Activated CD8-positive, alpha-beta memory T cell treated with anti-CD3 and anti-CD28 coated beads for 48 hours (primary cell): ENCODE measurements at places on chromosomes 4 and X.

GRCh38 chr4:38082021-38082420 is 121.8 kb downstream of the PTTG2 start:
- DNase-seq: no peak

- no peak for DNase-seq
Measured at GRCh38 chr4:81084029-81084428, 53.5 kb downstream of the BMP3 start.

DNA sequence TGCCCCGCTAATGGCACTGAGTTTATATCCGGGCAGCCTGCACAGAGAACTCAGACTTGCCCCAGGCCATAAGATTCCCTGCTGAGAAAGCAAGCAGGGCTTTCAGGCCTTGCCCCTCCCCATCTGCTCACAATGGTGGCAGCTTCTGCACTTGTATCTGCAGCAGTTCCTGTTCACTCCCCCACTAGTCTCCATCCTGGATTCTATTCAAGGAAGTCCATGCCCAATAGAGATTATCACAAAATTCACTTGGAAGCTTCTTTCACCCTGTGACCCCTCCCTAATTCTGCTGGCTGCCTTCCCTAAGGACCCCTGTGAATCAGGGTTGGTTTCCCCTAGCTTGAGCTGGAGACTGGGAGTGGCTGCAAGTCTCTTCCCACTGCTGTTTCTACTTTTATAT is 34.5 kb upstream of the UCP1 start:
- DNase-seq: no peak

- DNase-seq: no peak
Measured at GRCh38 chrX:46814966-46815365, 21.9 kb upstream of the RP2 start.

- no peak for DNase-seq
Measured at GRCh38 chr4:6085028-6085690, 66.9 kb upstream of the C4orf50 start.

GRCh38 chr4:109410226-109410625 is 23.4 kb upstream of the SEC24B start:
- DNase-seq: no peak

DNA sequence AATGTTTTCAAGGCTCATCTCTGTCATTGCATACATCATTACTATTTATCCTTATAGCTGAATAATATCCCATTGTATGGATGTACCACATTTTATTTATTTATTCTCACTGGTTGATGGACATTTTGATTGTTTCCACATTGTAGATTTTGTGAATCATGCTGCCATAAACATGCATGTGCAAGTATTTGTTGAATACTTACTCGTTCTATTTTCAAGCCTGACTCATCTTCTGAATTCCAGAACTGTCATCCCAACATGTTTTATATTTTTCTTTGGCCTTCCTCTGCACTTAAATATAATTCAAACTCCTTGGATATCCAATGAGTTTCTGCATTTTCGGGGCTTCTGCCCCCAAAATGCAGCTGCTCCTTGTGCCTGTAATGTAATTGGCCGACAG is 77.6 kb downstream of the MXRA5 start:
- DNase-seq: no peak

- DNase-seq: no peak
Measured at GRCh38 chrX:20529301-20529700, 262.6 kb upstream of the RPS6KA3 start.

GRCh38 chrX:10356979-10357378 is 200.2 kb downstream of the CLCN4 start:
- no peak for DNase-seq

- no peak for DNase-seq
Measured at GRCh38 chrX:109874548-109874947, 128.4 kb upstream of the TMEM164 start.

DNA sequence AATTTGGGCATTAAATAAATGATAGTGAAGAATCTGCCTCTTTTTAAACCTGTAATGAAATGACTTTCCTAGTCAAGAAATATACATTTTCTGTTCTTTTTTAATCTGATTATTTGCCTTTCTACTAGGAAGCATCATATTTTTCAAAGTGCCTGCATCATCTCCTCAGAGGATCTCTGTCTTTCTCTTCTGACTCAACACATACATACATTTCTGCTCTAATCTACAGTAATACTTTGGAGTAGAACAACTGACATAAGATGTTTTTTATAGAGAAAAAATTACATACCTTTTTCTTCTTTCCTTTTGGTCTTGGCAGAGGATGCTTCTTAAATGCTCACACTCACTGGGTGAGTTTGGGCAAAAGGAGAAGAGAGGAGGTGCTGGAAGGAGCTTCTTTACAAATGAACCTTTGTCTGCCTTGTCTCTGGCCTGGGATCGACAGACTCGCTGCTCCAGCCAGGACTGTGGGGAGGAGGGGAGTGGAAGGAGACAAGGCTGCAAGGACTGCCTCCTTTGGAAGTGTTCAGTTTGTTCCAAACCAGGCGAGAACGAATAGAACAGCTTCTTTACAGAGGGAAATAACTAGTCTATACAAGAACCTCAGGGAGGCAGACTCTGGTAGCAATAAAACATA is at the start of gene SCRG1:
Gene SCRG1 (minus strand): TSS at position 338 of the 637 bp plus-strand sequence. CDS start 7,702 bp downstream, outside the sequence.
- no peak for DNase-seq

DNA sequence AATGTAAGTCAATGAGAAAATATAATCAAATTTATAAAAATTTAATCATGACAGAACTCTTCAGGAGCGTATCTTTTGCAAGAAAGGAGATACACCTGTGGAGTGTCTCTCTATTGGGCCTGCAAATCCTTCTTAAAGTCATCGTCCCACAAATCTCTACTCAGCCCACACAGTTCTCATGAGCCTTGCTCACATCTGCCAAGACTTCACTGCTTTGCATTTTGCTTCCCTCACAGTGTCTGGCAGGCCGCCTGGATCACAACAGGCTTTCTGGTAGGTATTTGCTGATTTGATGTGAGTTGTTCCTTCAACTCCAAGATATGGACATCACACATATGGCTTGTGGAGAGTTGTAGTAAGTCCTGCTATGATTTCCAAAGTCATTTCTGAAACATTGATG is 183.1 kb upstream of the ARX start:
- no peak for DNase-seq

GRCh38 chr4:889516-889915 is 42.6 kb downstream of the GAK start:
- DNase-seq: no peak

DNA sequence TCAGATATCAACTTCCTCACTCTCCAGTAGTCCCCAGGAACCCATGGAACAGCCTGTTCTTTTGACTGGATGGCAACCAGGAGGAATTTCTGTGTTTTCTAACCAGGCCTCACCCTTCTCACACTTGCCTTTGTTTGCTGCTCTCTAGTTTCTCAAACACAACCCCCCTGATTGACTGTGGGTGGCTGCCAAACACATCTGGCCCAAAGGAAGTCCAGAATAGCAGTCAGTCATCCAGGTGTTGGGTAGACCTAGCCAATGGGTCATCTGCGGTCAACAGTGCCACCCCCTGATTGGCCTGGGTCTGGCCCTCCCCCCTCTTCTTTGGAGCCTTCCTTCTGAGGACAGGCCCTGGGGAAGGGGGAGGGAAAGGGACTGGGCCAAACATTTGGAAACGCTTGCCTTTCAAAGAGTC is 53.7 kb downstream of the MSX1 start:
- no peak for DNase-seq

DNA sequence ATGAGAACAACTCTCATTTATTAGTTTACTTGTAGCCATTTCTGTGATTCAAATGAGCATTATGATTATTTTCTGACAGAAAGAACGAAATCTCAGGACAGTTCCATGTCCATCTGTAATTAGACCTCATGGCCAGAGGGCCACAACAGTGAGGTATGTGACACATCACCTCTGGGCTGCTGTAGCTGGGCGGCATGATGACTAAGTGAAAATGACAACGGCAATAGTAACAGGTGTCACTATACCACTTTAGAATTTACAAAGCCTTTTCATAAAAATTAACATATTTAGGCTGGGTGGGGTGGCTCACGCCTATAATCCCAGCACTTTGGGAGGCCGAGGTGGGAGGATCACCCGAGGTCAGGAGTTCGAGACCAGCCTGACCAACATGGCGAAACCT is 252.6 kb downstream of the CBR4 start:
- DNase-seq: no peak

GRCh38 chrX:107648332-107648731 is 20.0 kb downstream of the PRPS1 start:
- no peak for DNase-seq

DNA sequence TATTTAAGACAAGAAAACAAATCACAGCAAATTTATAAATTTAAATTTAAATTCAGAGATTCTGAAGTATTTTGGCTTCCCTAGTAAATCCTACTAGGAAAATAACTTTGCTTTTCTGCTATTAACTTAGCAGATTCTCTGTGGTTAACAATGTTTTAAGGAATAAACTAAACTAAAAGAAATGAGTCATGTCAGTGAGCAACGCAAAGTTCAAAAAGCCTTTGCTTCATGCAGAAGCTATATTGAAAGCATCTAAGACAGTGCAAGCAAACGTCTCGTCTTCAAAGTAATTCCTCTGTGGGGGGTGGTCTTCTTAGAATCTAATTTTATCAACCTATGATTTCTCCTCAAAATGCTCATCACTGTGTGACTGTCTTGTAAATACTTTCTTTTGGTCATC is 30.1 kb downstream of the GABRB1 start:
- DNase-seq: no peak

DNA sequence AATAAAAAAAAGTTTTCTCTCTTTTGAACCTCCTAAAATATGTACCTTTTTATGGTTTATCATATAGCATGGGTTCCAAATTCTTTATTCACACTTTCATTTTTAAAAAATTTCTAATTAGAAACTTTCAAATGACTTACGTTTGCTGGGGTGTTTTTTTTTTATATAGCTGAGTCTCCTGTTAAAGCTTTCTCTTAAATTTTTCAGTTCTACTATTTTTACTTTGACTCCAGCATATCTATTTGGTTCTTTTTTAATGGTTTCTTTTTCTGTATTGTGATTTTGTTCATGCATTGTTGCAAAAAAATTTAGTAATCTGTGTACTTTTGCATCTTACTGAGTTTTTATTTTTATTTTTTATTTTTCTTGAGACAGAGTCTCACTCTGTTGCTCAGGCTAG is 22.3 kb downstream of the ZNF718 start:
- DNase-seq: no peak

GRCh38 chr4:14529653-14530052 is 472.6 kb upstream of the CPEB2 start:
- DNase-seq: no peak

DNA sequence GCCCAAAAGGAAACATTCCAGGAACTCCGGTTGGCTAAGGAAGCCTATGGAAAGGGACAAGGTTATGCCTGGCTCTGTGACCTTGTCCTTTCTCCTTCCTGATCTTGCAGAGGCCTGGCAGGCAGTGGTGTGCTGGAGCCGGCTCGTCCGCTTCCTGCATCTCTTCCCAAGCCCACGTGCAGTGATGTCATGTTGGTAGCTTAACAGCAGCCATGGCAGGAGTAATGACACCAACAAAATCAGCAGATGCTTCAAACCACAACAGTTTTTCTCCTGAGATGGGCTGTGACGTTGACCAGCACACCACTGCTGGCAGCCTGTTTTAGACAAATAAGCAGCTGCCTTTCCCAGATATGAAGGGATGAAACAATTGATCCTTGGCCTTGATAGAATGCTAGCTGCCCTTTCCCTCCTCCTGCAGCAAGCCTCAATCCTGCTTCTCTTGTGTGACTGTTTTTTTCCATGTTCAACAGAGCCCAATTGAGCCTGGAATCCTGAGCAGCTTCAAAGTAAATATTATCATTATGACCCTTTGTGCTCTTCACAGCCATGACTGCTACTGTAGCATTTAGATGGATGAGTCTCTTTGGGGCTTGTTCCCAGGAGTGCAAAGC is 23.4 kb downstream of the SEPTIN6 start:
- DNase-seq: no peak

GRCh38 chr4:55116450-55116849 is 8.9 kb downstream of the KDR start:
- no peak for DNase-seq

GRCh38 chrX:9072281-9072680 is 38.4 kb upstream of the FAM9B start:
- DNase-seq: no peak

GRCh38 chr4:56465599-56466295 is 1.7 kb upstream of the SRP72 start:
- DNase-seq: no peak

DNA sequence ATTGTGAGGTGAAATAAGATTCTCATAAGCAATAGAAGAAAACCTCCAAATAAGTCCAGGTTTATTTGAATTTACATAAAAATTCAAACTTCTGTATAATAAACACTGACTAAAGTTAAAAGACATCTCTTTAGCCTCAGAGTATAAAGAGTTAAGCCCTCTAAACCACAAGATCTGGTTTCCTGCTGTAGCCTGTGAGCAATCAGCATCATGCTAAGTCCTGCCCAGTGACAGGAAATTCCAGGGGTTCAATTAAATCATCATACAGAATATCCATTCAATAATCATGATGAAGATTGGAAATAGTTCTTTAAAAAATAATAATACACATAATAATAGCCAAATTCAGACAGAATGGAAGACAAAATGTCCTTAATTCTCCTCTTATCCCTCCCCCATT is 139.2 kb upstream of the DGKK start:
- no peak for DNase-seq

DNA sequence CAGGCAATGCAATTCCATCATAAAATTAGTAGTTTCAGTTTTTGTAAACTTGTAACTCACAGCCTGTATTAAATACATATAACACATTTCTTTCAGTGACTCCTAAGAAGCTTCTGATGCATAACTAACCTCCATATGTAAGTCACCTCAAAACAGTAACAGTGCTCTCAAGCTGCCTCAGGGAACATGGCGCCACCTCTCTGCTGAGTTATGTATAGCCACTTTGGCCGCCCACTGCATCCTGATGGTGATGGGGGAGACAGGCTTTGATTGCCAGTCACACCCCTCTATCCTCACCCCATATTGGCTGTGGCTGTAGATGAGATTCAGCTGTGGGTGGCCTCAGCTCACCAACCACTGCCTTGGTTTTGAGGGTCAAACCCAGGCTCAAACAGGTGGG is 54.3 kb downstream of the LRBA start:
- no peak for DNase-seq

DNA sequence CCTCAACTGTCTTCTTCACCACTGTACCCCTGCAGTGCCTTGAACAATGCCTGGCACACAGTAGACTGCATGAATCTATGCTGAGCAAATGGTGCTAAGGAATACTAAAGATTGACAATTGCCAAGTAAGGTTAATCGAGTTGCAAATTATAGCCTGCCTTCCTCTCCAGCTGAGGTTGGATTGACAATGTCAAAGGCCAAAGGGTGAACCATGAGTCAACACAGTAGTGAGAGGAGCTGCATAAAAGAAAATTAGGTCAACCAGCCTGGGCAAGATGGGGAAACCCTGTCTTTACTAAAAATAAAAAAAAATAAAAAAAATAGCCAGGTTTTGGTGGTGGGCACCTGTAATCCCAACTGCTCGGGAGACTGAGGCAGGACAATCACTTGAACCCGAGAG is 97.1 kb upstream of the BMPR1B start:
- DNase-seq: no peak

DNA sequence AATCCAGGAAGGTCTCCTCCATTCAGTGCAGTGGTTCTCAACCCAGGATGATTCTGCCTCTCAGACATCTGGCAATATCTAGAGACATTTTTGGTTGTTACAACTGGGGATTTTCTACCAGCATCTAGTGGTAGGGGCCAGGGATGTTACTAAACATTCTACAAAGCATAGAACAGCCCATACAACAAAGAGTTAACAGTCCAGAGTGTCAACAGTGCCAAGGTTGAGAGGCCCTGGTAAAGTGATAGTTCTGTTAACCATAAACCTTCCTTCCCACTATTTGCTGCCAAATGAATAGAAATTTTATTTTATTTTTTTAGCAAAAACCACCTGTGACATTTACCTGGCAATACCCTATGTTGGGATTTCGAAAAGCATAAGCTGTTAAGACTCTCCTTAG is 92.8 kb upstream of the UCP1 start:
- DNase-seq: no peak
